ENCODE measurements at places on chromosomes 7 and 10. TPM values are rescaled to one million over a fixed set of nuclear protein-coding genes. Genes with fewer than 3 reads are reported as not detected.

The STEAP4 gene
- total RNA-seq: 16.2 TPM

The GPR141 gene
- 3.5 TPM for total RNA-seq

The SLC26A3 gene
- total RNA-seq: 1.1 TPM

- no peak for DNase-seq
Measured at GRCh38 chr7:90692947-90693346, 96.8 kb downstream of the CDK14 start.
